KBM-7 (cell line): ENCODE measurements at places on chromosomes 5 and 9.

- no peak for DNase-seq
Measured at GRCh38 chr9:105881021-105881420, 186.7 kb downstream of the TMEM38B start.

DNA sequence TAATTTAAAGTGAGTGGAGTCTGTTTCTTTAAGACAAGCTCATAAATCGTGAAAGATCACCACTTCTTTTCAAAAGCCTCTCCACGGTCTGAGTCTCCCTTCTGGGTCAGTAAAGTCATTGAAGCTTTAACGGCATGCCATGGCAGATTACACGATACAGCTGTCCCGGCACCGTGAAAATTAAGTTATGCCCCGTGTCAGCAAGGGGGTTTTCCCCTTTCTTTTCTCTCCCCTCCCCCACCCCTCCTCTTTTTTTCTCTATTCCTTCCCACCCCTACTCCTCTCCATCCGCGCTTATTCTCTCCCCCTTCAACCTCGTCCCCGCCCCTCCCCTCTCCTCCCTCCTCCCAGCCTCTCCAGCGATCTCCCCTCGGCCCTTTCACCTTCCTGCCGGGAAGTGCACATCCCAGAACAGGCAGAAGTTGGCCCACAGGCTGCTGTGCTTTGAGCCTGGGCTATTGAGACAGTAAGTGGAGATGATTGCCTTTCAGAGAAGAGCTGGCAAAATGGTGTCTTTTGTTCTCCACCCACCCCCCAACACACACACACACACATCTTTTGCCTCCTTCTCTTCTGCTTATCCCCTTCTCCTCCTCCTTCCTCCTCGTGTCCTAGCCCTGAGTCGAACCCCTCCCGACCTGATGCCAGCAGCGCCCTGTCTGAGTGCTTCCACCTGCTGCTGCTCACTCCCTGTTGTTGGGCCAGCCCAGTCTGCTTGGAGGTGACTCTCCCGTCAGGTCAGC, 44.1 kb downstream of the GAS1 start:
- DNase-seq = no peak

GRCh38 chr9:31700252-31701045, 684.0 kb upstream of the ACO1 start:
- DNase-seq = no peak

DNA sequence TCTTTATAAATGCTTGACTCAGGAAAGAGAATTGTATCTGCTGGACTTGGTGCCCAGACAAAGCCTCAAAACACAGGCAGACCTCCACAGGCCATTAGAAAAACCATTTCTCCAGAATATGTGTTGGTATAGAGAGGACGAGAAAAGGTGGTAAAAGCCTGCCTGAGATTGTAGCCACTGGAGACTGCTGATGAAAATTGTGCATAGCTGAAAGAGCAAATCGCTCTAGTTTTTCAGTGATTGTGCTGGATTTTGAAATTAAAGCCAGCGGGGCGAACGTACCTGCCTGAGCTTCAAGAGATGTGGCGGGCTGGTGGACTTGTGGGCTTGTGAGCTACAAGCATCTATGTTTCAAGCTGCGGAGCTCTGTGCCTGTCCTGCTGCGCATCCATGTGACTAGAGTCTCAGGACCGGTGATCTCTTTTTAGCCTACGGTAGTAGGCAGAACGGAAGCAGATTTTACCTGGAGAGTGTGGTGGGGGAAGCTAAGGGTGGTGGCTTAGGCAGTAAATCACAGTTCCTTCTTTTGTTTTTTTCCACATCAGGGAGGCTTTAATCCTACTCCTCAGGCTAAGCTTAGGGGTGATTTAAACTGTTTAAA, 193.6 kb downstream of the SREK1 start:
- no peak for DNase-seq

DNA sequence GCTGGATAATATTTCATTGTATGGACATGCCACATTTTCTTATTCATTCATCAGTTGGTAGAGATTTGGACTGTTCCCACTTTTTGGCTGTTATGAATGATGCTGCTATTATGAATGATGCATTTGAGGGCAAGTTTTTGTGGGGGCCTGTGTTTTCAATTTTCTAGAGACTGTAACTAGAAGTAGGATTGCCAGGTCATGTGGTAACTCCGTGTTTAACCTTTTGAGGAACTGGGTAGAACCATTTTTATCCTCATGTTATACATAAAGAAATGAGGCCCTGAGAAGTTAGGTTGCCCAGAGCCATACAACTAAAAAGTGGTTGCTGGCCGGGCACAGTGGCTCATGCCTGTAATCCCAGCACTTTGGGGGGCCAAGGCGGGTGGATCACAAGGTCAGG, 22.4 kb upstream of the STRBP start:
- no peak for DNase-seq

DNA sequence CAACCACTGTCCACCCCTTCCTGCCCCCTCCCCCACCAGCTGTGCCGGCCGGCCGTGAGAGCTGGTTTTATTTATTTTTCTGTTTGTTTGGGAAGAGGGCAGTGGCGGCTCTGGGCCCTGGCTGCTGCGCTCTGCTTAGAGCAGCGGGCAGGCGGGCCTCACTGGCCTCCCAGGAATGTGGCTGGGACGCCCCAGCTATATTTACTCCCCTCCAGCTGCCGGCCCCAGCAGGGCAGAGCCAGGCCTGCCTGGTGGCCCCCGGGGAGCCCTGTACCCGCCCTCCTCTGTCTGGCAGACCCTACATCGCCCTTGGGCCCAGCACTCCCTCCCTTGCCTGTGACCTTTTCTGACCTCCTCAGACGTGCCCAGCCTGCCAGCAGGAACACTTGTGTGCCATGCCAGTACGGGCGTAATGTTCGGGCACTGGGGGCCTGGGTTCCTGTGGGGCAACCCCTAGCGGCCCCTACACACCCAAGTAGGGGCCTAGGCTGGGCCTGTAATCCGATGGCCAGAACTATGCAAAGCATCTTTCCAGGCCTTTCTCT, 7.7 kb downstream of the CXXC5 start:
- no peak for DNase-seq

DNA sequence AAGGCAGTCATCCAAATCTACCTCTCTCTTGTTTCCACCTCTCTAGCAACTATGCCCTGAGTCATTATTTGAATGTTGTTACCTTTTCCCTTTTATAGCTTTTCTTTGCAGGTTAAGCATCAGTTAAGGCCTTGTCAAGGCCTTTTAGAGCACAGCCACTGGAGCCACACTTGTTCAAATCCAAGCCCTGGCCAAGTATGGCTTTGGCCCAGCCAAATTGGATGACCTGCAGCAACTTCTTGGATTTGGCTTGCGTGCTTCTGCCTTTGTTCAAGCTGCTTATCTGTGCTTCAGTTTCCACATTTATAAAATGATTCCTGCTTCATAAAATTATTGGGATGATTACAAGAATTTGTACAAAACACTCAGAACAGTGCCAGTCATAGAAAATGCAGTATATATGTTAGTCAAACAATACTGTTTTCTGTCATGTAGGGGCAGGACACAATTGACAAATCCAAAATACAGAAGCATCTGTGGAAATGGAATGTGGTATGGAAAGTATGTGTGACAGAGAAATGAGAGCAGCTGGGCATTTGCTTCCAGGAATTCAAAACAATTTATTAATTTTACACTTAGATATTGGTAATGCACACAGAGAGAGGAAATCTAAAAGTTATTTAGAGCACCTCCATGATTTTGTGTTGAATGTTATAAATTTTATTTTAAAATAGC, 17.9 kb upstream of the RLN1 start:
- no peak for DNase-seq

DNA sequence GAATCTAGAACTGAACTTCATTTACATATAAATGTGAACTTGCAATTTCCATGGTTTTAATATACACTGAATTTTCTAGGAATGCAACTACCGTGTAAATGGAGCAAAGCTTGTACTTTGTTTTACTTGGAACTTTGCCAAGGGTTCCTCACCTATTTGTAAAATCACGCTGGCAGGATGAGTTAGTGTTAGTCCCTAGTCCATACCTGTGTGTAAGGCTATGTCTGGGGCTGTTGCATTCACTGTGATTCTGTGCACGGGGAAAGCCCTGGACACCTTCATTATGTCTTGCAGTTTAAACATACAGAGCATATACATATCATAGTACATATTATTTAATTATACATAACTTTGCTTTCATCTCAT, 119.9 kb downstream of the PAX5 start:
- DNase-seq = no peak

DNA sequence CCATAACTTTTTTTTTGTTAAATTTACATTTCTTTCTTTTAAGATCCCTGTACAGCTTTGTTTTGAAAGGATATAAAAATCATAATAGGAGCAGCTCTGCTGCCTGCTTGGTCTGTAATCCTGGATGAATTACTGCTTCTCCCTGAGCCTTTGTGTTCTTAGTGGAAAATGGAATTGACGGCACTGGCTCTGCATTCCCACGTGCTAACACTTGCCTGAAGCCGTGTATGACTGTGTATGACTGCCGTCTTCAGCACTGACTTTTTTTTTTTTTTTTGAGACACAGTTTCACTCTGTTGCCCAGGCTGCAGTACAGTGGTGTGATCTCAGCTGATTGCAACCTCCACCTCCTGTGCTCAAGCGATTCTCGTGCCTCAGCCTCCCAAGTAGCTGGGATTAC, 4.8 kb downstream of the THG1L start:
- DNase-seq = no peak

- DNase-seq = no peak
Measured at GRCh38 chr5:76299592-76299991, 103.5 kb upstream of the IQGAP2 start.

DNA sequence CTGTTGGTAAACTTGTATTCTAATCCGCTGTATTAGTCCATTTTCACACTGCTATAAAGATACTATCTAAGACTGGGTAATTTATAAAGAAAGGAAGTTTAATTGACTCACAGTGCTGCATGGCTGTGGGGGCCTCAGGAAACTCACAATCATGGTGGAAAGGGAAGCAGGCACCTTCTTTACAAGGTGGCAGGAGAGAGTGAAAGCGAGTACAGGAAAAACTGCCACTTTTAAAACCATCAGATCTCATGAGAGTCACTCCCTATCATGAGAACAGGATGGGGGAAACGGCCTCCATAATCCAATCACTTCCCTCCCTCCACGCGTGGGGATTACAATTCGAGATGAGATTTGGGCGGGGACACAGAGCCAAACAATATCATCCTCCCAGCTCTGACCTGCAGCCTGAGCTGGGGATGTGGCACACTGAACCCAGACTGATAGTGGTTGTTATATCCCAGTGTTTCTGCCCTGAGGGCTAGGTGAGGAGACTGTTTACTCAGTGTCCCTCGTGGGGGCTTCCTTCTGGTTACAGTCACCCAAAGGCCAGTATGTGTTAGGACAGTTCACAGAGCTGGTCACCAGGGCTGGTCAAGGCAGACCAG, 488.3 kb downstream of the KDM4C start:
- DNase-seq = no peak
